ENCODE measurements at places on chromosomes 16 and 17. TPM values are rescaled to one million over a fixed set of nuclear protein-coding genes. Genes with fewer than 3 reads are reported as not detected.

- no peak overlapping the region for H3K27ac ChIP-seq
- peaks cover 31% of the 10 kb centered on the region for H3K36me3 ChIP-seq
- DNase-seq = no peak
- peaks cover 46% of the 10 kb centered on the region for H3K4me1 ChIP-seq
- H3K27me3 ChIP-seq = no peaks in the 10 kb centered on the region
- H3K4me3 ChIP-seq = peak overlapping the region; percentile 36
Measured at GRCh38 chr17:44111777-44112176, 11.7 kb downstream of the HDAC5 start.

- H3K4me1 ChIP-seq = peaks cover 59% of the 10 kb centered on the region
- H3K36me3 ChIP-seq = peaks cover 5% of the 10 kb centered on the region
- peak overlapping the region; percentile 94 for H3K27ac ChIP-seq
- H3K27me3 ChIP-seq = no peaks in the 10 kb centered on the region
- peak overlapping the region; percentile 90 for H3K4me3 ChIP-seq
- peak; percentile 41 for DNase-seq
Measured at GRCh38 chr17:78888941-78889518, 14.0 kb downstream of the CEP295NL start.

ANKRD40CL gene
- 0.42 TPM for total RNA-seq

- H3K27me3 ChIP-seq = peaks cover 16% of the 10 kb centered on the region
- H3K4me3 ChIP-seq = peak overlapping the region; percentile 66
- no peak for DNase-seq
Measured at GRCh38 chr17:58665946-58666857, 25.6 kb downstream of the TEX14 start.

- peaks cover 1% of the 10 kb centered on the region for H3K4me1 ChIP-seq
- no peak overlapping the region for H3K4me3 ChIP-seq
- no peak for DNase-seq
- peaks cover 4% of the 10 kb centered on the region for H3K27me3 ChIP-seq
- H3K36me3 ChIP-seq = peaks cover 12% of the 10 kb centered on the region
- no peak overlapping the region for H3K27ac ChIP-seq
Measured at GRCh38 chr17:4534928-4535666, 20.1 kb downstream of the MYBBP1A start.

KRT27 gene
- total RNA-seq = not detected

DNA sequence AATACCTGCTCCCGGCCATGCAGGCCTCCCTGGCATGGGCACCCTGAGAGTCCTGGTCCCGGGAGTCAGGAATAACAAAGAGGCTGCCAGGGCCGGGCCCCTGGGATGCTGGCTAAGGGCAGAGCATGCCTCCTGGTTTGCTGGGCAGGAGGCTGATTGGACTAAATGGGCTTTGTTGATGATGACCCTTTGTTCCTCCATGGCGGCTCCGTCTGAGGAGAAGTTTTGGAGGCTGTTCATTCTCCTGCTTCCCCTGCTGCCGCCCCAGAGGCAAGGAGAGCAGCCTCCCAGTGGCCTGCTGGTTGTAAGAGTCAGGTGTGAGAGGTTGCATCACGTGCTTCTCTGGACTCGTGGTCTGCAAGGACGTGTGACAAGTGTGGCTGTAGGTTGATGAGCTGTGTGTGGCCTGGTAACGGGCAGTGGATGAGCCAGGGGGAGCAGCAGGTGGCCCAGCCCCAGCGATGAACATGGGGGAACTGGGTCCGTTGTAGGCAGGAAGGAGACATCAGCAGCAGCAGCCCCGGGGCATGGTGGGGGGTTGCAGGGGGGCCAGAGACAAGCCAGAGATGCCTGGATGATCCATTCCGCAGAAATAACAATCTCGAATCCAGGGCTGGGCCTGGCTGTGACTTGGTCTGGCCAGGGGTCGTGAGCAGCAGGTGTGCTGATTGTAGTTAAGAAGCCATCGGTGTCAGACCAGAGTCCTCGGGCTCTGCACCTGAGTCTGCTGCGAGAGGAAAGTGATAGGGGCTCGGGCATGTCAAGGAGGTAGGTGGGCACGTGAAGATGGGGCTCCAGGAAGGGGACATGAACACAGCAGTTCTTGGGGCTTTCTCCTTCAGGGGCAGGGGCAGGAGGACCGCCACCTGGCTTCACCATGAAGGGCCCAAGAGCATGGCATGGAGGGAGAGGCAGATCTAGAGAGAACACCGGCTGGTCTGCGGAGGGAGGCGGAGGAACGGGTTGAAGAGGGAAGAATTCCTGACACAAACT is 101.4 kb downstream of the TNFRSF13B start:
- DNase-seq = no peak
- H3K4me1 ChIP-seq = no peaks in the 10 kb centered on the region
- no peaks in the 10 kb centered on the region for H3K36me3 ChIP-seq
- peaks cover 2% of the 10 kb centered on the region for H3K27me3 ChIP-seq
- no peak overlapping the region for H3K27ac ChIP-seq

DNA sequence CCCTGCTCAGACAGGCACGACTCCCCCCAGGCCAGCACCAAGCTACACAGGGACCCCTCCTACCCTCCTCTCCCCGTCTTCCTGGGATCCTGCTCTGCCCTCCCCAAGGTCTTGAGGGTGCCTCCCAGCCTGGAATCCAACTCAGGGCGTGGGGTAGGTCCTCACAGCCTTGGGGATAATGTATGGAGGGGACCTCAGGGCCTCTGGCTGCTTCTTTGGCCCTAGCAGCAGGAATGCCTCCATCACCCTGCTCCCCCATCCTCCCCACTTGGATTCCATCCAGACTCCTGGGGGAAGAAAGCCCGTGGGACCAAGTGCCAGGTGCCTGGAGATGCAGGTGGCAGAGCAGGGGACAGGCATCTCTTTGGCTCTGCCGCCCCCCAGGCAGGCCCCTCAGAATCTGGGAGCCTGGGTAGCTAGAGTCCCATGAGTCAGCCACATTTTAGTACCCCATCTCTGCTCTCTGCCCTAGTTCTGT is 10.7 kb upstream of the STAC2 start:
- no peaks in the 10 kb centered on the region for H3K36me3 ChIP-seq
- H3K27me3 ChIP-seq = peaks cover 12% of the 10 kb centered on the region
- H3K4me1 ChIP-seq = peaks cover 27% of the 10 kb centered on the region
- DNase-seq = no peak
- no peak overlapping the region for H3K27ac ChIP-seq

GPRC5C gene
- total RNA-seq = 14.0 TPM
